NCI-H2081 (cell line): ENCODE measurements at places on chromosomes 5 and 9.

DNA sequence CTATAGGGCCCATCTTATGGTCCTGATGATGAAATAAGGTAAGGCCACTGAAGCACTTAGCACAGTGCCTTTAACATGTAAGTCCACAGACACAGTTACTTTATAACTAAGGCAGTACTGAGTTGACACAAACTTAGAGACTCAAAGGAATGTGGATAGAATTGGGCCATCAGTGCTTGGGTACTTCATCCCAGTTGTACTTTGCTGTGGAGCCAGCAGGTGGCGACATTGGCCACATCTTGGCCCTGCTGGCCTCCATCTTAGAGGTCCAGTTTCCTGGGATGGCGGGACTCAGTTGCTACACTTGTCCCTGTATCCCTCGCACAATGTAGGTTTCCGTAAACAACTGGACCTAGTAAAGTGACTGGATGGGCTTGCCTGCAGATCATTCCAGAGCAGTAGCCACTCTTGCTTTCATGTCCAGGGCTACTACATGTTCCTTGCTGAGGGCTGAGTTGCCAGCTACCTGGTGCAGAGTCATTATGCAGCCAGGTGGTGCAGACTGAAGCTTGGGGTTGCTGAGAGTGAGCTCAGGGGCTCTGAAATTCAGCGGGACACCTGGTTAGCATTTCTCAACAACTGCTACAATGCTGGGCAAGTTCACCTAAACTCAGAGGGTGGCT lies 10.6 kb downstream of the MTAP start:
- DNase-seq, result peak; percentile 71

GRCh38 chr5:146041180-146041789 lies 64.1 kb downstream of the PLAC8L1 start:
- DNase-seq, result no peak

DNA sequence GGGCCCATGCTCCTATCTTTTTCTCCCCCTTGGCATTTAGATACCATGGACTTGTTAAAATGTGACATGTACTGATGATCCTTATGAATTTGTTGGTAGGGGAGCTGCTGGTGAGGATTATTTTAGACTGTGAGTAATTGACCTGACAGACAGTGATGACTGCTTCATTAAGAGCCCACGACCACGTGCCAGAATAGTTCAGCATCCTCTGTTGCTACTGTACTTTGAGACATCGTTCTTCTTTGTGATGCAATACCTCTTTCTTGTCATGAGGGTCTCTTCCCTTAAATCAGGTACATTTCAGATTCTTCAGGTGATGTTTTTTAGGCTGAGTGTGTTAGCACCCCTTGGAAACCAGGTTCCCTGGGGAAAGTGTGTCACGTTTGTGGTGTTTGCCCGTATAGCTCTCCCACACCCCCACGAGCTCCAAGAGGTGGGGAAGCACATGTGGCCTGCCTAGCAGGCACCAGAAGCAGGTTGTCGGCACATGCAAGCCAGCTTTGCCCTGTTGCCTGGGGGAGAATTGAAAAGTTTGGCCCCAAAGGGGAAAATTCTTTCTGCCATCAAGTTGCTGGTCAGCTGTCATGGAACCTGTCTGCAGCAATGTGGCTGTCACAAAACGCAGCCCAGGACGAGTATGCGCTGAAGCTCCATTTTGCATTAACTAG lies 25.1 kb downstream of the QRFP start:
- no peak for DNase-seq

DNA sequence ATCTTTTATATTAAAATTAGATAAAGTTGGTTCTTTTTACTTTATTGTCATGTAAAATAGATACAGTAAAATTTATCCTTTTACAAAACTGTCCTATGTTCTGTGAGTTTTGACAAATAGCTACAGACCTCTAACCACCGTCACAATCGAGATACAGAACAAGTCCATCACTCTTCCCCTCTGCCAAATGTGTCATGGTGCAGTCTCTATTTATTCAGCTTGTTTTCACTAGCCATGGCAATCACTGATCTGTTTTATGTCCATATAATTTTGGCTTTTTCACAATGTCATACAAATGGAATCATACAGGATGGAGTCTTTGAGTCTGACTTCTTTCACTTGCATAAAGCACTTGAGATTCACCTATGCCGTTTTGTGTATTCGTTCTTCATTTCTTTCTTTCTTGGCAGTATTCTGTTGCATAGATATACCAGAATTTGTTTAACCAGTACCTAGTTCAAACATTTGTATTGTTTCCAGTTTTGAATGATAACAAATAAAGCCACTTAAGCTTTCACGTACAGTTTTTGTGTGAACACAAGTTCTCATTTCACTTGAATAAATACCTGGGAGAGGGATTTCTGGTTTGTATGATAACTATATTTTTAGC lies 273.2 kb upstream of the MPDZ start:
- peak; percentile 99 for DNase-seq

- DNase-seq, result peak; percentile 77
These were observed 4.8 kb downstream of the SUB1 start for GRCh38 chr5:32589942-32590869.

DNA sequence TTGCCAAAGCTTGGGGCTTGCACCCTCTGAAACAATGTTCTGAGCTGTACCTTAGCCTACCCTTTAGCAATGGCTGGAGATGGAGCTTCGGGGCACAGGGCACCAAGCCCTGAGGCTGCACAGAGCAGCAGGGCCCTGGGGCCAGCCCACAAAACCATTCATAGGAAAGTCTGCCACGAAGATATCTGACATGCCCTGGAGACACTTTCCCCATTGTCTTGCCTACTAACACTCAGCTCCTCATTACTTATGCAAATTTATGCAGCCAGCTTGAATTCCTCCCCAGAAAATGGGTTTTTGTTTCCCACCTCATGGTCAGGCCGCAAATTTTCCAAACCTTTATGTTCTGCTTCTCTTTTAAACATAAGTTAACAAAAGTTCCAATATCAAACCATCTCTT lies 105.7 kb downstream of the DTWD2 start:
- DNase-seq, result no peak

GRCh38 chr9:95495961-95496360 lies 20.8 kb downstream of the PTCH1 start:
- peak; percentile 61 for DNase-seq

GRCh38 chr5:26894719-26895263 lies 143.6 kb downstream of the CDH9 start:
- no peak for DNase-seq

- no peak for DNase-seq
These were observed 39.1 kb upstream of the CER1 start for GRCh38 chr9:14761584-14761983.

DNA sequence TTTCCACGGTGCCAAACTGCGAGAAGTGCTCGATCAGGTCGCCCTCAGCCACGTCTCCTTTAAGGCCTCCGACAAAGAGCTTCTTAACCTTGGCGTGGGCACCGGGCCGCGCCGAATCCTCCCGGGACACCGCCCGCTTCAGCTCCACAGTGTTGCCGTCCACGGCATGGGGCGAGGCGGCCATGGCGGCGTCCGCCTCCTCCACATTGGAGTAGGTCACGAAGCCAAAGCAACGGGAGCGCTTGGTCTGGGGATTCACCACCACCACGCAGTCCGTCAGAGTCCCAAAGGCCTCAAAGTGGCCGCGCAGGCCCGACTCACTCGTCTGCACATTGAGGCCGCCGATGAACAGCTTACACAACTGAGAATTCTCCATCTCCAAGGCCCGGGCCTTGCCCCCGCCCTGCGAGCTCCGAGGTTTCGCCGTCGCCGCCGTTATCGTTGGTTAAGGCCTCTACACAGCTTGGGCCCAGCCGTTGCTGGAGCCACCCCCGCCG lies 424 bp downstream of the HNRNPA0 start:
- no peak for DNase-seq

- no peak for DNase-seq
These were observed 16.4 kb upstream of the FCN2 start for GRCh38 chr9:134863941-134864820.

DNA sequence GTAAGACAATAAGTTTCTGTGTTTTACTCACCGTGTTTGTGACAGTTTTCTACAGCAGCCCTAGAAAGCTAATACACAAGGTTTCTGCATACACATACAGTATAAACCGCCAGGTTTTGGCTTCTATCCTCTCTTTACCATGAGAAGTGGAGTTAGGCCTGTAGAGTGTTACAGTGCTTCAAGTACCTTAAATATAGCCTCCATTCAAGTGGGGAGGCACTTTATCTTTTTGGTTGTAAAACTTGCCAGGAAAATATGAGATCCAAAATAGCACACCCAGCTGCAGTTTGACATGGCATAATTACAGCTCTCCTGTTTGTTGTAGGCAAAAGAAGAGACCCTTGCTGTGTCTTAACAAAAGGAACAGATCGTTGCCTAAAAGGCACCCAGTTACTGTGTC lies 90.3 kb upstream of the PTPN3 start:
- peak; percentile 94 for DNase-seq

DNA sequence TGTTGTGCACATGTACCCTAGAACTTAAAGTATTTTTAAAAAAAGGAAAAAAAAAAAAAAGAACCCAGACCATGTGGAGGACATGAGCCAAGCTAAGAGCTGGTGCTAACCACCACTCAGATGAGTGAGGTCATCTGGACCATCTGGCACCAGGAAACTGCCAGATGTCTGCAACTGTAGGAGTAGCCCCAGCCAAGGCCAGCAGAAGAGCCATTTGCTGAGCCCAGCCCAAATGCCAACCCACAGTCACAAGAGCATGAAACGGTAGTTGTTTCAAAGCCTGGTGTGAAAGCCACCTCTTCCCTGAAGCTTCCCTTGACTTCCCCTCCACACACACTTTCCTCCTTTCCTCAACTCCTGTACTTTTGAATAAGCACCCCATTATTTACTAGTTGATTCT lies 69.2 kb upstream of the FCN1 start:
- DNase-seq, result no peak

- DNase-seq, result peak; percentile 55
These were observed 6.5 kb upstream of the PLEKHG4B start for GRCh38 chr5:85334-85995.

GRCh38 chr9:28951945-28952344 lies 1378.7 kb upstream of the C9orf72 start:
- peak; percentile 14 for DNase-seq

GRCh38 chr5:173781432-173781815 lies 106.7 kb upstream of the CPEB4 start:
- no peak for DNase-seq

DNA sequence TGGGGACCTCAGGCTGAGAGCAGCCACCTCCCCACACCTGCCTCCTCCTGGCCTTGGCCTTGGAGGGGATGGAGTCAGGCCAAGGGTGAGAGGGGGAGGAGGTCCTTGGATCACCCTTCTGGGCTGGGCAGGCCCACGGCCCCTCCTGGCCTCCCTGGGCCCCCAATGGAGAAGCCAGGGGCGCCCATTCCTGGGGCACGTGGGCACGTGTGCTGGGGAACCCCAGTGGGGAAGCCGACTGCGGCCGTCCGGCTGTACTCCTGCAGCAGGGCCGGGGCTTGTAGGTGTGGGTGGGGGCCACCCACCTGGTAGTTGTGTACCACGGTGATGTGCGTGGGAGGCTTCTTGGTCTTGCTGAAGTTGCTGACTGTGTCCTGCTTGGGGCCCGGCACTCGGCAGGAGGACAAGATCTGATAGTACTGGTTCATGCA lies 8.5 kb downstream of the CRAT start:
- no peak for DNase-seq

GRCh38 chr5:169801781-169802180 lies 164.7 kb downstream of the DOCK2 start:
- DNase-seq, result no peak
